Aorta (tissue), 5 donors: ENCODE measurements at places on chromosomes 2 and 18. TPM values are rescaled to one million over a fixed set of nuclear protein-coding genes. Genes with fewer than 3 reads are reported as not detected.

The ZNG1B gene
- total RNA-seq, result 35.3 TPM

The SLC39A6 gene
- total RNA-seq, result 39.4 TPM

The TCF7L1 gene
- 39.5 TPM for total RNA-seq

The DHRS9 gene
- total RNA-seq, result 3.1 TPM

DNA sequence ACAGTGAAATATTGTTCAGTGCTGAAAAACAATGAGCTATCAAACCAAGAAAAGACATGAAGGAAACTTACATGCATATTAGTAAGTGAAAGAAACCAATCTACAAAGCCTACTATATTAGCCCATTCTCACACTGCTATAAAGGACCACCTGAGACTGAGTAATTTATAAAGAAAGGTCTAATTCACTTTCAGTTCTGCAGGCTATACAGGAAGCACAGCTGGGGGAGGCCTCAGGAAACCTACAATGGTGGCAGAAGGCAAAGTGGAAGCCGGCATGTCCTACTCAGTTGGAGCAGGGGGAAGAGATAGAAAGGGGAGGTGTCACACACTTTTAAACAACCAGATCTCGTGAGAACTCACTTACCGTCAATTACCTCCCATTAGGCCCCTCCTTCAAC is 232.1 kb downstream of the TMX3 start:
- DNase-seq, result no peak

DNA sequence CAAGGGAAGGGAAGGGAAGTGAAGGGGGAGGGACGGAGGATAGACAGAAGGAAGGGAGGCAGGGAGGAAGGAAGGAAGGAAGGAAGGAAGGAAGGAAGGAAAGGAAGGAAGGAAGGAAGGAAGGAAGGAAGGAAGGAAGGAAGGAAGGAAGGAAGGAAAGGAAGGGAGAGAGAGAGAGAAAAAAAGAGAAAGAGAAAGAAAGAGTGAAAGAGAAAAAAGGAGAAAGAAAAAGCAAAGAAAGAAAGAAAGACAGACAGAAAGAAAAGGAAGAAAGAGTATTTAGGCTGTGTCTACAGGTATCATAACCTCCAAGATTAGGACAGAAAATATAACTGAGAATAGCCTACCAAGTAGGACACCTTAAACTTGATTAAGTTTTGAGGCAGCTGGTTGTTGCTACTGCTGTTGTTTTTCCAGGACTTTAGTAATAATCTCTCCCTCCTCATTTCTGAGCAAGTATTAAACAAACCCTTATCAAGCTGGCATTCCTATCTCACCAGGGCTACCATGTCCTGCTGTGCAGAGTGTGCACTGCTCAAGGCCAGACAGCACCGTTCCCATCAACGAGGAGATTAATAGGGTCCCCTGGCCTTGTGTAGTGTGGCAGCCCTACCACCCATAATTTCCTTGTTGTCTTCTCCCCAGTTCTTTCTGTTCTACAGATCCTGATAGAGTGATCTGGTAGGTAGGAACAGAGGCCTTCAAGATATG is 90.5 kb upstream of the FHL2 start:
- no peak for DNase-seq

GRCh38 chr2:216094701-216095100 is 13.0 kb downstream of the TMEM169 start:
- no peak for DNase-seq

DNA sequence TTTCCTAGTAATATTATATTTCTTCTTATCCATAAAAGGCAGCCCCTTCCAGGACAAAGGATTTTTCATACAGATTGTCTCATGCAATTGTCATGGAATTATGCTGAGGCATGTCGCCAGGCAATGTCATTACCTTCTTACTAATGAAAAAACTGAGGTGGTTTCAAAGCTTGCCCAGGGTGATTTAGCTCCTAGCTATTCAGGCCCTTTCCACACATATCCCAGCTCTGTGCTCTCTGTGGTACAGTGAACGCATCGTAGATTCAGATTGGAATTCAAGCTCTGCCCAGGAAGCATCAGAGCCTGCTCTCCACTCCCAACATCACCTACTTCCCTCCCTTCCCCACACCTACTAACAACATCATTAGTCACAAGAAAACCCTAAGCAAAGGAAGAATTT is 60.1 kb downstream of the ATP8B1 start:
- DNase-seq, result no peak

DNA sequence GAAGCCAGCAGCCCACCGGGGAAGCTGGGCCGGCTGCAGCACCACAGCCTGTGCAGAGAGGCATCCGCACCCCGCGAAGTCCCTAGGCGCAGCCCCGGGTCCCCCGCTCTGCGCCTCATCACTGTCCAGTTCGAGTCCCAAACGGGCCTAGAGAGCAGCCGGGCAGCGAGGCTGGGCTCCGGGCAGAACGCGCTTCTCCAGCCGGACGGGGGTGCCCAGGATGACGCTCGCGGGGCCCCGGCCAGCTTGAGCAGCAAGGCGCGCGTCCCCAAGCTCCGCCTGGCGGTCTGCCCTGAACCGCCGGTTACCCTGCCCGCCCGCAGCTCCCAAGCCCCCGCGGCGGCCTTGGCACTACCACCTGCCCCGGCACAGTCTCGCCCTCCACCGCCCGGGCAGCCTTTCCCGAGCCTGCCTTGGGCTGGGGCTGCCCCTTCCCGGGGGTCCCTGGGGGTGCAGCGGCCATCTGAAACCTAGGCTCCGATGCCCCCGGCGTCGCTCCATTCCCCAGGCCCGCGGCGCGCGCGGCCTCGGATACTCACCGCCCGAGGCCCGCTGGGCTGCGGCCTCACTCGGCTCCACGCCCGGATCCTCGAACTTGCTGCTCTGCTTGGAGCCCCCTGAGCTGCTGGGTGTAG is 591 bp downstream of the SLC16A14 start:
- peak; percentile 67 for DNase-seq

DNA sequence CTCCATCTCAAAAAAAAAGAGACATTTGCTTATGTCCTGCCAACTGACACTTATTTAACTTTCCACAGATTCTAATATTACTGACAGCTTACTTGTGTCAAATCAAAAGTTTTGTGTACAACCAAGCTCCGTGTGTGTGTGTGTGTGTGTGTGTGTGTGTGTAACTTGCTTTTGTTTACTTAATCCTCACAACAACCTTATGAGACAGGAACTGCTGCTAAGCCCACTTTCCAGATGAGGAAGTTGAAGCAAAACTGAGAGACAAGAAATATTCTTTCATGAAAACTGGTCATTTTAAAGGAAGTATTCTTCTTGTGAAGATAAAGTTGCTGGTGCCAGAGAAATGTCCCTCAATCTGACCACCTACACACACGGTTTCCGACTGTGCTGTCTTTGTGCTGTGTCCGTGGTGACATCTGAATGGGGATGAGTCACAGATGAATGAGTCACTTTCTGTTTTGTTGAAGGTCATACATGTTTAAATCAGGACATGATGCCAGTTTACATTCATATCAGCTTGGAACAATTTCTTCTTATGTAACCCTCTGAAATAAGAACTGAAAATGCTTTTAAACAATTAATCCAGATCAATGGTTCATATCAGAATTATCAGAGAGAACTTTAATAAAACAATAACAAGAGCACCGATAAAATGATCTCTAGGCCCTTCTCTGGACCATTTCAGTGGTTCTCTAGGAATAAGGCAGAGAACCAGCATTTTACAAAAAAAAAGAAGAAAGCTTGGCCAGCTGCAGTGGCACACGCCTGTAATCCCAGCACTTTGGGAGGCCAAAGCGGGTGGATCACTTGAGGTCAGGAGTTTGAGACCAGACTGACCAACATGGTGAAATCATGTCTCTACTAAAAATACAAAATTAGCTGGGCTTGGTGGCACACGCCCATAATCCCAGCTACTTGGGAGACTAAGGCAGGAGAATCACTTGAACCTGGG is 95.5 kb downstream of the THNSL2 start:
- no peak for DNase-seq

DNA sequence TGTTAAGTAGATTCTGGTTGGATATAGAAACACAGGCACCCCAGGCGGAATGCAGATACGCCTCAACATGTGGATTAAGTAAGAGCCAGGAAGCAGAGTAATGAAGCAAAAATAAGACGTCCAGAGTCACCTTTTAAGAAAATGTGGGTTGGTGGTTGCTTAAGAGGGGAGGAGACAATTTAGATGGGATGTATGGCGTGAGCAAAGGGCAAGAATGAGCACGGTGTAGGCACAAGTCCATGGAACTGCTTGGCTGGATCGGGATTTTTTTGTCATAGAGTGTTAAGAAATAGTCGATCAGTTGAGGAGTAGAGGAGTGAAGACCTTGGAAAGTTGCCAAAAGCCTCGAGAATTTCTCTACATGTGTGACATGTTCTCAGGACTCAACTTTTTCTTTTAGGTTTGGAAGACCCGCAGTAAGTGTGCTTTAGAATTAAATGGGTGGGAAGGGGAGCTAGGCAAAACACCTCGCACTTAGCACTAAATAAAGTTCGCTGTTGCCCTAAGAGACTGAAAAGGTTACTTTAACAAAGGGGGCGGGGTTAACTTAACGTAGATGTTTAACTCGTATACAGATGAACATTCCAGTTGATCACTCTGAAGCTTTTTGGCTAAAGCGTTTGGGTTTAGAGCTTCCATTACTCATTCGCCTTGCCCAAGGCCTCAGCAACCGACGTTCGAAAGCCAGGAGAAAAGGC is 716 bp upstream of the SLC39A10 start:
- no peak for DNase-seq

DNA sequence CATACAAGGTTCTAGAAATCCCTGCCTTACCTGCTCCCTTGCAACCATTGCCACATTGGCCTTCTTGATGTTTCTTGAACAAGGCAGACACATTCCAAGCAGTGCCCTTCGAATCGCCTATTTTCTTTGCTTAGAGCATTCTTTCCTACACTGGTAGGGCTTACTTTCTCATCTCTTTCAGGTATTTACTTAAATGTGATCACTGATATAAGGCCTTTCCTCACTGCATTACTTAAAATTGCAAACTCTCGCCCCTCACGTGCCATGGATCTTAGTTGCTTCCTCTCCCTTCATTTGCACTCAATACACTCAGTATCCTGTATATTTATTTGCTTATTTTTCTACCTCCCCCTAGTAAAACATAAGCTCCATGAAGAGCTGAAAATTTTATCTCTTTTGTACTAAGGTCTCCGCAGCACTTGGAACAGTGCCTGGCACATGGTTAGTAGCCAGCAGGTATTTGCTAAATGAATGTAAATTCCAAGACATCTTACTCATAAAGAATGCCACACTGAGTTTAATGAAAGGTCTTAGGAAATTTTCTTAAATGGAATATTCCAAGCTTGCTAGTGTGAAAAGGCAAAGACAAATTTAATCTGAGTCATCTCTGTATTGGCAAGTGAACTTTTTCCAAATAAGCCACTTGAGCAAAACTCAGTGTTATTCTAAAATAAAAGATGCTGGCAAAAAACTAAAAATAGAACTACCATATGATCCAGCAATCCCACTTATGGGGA is 42.4 kb upstream of the FIGN start:
- peak; percentile 75 for DNase-seq

DNA sequence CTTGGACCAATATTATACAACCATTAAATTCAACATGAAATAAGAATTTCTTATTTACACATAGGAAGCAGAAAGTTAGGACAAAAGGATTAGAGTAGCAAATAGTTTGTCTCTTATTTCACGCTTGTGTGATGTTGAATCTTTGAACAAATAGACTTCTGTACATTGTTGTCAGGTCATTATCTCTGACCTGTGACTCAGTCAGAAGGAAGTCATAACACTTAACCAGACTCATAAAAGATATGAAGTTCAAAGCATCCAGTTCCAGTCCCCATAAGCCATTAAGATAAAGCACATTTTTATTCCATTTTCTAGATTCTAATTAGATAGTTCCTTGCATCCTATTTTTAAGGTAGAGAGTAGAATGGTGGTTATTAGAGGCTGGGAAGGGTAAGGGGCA is 130.8 kb downstream of the UPP2 start:
- no peak for DNase-seq

DNA sequence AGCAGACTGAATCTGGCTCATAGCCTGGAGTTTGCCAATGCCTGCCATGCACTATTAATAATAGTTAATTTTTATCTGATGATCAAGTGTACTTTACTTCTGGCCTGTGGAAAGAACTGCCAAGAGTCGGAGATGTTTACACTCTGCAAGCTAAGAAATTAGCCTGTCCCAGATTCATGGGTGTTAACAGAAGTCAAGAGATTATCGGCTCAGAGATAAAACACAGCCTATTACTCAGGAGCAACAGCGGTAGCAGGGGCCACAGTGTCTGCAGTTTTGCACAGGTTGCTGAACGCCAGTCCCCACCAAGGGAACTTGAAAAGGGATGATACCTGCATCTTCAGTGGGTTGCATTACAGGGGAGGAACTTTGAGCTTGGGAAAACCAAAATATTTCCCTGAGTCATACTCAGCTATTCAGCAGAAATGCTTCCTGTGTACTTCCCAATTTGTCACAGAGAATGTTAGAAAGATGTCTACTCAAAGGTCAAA is 4.3 kb upstream of the ADI1 start:
- no peak for DNase-seq

- DNase-seq, result peak; percentile 87
Observed at GRCh38 chr2:73175663-73176204, 26.6 kb upstream of the NOTO start.

DNA sequence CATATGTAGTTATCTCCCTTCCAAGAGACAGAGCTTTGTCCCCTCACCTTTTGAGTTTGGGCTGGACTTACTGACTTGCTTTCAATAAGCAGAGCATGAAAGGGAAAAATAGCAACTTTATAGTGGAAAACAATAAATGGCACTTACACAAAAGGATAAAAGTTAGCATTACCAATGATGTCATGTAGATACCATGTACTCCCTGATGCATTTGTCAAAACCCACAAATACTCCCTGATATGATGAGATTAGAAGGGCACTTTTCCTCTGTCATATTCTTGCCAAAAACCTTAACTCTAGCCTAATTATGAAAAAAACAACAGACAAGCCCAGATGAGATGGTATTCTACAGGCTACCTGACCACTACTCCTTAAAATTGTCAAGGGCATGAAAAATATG is 16.0 kb downstream of the HIBCH start:
- no peak for DNase-seq

DNA sequence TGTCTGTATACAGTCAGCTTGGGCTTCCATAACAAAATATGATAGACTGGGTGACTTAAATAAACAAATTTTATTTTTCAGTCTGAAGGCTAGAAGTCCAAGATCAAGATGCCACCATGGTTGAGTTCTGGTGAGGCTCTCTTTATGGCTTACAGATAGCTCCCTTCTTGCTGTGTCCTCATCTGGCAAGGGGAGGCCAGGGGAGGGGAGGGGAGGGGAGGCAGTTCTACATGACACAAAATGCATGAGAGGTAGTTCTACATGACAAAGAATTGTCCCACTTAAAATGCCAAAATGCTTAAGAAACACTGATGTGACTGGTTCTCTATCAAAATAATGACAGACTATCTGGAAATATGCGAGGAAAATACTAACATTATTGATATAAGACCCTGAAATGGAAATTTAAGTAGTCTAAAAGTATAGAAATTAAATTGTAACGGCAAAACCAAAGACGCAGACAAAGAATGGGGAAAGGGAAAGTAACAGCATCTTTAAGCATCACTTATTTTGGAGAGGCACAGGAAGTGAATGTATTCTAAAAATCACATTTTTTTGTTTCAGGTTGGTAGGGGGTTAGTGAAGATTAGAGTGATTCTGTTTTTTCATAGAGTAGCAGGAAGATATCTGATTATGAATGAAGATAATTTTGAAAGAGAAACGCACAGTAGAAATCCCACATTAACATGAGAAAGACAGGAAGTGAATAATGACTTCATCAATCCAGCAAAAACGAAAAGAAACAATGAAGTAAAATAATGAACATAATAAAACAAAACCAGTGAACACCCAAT is 131.4 kb downstream of the STRN start:
- DNase-seq, result no peak

- DNase-seq, result peak; percentile 80
Observed at GRCh38 chr2:239934571-239935171, 90.5 kb downstream of the NDUFA10 start.
